AML-193 (cell line): ENCODE measurements at places on chromosomes 7 and 10.

GRCh38 chr10:78972160-78972946 is 96.4 kb upstream of the ZMIZ1 start:
- DNase-seq: no peak

- DNase-seq: no peak
Measured at GRCh38 chr7:128692623-128693270, 20.7 kb downstream of the GARIN1A start.

DNA sequence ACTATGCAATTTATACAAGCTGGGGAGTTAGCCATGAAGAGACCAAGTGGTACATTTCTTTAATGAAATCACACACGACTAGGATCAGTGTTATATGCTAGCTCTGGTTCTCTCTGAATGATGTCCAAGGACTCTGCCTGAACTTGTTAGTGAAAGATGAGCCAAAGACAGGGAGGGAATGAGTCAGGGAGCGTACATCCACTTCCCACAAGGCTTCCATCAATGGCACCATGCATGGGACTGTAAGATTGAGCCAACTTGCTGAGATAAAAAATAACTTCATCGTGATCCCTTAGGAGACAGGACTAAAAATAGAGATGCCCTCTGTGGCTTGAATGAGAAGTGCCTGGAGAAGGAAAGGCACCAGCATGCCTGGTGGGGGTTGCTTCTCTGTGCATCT is 629.7 kb downstream of the ACTR3B start:
- DNase-seq: no peak

- DNase-seq: no peak
Measured at GRCh38 chr10:11626071-11626470, 14.6 kb upstream of the USP6NL start.

DNA sequence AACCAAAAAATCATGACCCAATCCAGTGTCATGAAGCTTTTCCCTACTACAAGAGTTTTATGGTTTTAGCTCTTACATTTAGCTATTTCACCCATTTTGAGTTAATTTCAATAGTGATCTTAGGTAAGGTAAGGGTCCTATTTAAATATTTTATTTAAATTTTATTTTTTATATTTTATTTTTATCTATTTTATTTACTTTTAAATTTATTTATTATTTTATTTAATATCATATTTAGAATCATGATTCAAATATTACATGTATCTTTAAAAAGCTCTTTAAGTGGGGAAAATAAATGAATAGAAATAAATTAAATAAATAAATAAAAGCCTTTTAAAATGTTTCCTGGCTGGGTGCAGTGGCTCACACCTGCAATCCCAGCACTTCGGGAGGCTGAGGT is 276.0 kb downstream of the SKIDA1 start:
- no peak for DNase-seq

DNA sequence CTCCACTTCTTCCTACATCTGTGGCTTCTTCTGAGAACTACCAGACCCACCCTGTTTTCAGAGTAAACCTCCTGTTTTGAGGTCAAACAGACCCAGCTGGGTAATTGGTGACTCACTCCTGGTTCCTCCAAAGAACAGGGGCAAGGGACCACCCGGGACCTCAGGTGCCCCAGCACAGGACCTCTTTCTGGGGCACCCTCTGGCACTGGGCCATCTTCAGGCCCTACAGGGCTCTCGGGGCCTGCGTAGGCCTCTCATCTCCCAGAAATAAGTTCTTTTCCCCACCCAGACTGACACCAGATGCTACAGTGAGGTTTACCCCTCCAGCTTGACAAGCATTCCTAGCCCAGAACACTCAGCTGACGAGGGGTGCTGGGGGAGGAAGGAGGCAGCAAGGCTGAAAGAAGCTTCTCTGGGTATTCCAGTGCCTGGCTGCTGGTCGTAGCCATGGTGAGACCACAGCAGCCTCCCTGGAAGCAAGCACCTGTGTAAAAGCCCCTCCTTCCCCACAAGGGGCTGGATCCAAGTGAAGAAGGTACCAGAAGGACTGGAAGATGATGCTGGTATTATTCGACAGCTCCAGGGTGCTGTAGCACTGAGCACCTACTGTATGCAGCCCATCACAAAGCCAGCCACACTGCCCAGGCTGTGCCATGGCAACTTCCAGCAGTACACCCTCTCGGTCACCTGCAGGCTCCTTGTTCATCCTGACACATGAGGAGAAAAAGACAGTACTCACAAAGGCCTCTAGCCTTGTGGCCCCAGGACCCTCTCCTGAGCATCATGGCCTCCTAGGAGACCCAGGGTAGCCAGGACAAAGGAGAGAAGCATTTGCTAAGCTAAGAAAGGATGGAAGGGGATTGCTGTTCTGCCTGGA is 47.4 kb downstream of the ALOX5 start:
- DNase-seq: no peak

- DNase-seq: no peak
Measured at GRCh38 chr7:93765475-93765874, 125.1 kb downstream of the TFPI2 start.

- no peak for DNase-seq
Measured at GRCh38 chr10:3482200-3482993, 302.6 kb downstream of the KLF6 start.

- DNase-seq: no peak
Measured at GRCh38 chr10:78742730-78743615, 325.8 kb upstream of the ZMIZ1 start.

GRCh38 chr7:104929921-104930320 is 84.1 kb upstream of the KMT2E start:
- DNase-seq: no peak

GRCh38 chr10:78424723-78425122 is 391.1 kb downstream of the RPS24 start:
- DNase-seq: peak; percentile 15

DNA sequence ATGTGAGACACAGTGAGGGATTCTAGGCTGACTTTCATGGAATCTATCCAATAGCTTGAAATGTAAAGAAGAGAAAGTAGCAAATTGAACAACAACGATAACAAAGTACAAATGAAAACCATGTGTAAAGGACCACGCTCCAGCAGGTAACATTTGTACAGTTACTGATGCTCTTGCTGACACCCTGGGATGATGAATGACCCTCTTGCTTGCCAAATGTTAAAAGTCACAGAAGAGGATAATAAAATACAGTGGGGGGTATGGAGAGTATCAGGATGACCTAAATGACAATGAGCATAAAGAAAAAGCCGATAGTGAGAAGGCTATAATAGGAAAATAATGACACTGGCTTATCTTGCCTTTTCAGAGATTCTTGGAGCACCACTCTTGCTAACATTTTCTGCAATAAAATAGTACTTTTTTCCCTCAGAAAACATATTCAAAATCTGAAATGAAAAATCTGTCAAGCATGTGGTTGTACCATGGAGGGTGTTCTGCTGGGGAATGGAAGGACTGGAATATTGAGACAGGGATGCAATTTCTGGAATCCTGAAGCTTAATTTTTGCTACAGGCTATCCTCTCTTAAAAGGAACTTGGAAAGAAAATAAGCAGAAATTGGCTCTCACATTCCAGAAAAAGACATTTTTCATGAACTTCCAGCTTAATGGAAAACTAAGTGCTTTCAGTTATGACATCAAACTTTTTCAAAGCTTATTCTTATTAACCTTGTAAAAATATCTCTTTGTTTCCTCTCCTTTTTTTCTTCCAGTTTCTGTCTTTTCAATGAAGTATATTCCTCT is 303.2 kb upstream of the GHITM start:
- no peak for DNase-seq

DNA sequence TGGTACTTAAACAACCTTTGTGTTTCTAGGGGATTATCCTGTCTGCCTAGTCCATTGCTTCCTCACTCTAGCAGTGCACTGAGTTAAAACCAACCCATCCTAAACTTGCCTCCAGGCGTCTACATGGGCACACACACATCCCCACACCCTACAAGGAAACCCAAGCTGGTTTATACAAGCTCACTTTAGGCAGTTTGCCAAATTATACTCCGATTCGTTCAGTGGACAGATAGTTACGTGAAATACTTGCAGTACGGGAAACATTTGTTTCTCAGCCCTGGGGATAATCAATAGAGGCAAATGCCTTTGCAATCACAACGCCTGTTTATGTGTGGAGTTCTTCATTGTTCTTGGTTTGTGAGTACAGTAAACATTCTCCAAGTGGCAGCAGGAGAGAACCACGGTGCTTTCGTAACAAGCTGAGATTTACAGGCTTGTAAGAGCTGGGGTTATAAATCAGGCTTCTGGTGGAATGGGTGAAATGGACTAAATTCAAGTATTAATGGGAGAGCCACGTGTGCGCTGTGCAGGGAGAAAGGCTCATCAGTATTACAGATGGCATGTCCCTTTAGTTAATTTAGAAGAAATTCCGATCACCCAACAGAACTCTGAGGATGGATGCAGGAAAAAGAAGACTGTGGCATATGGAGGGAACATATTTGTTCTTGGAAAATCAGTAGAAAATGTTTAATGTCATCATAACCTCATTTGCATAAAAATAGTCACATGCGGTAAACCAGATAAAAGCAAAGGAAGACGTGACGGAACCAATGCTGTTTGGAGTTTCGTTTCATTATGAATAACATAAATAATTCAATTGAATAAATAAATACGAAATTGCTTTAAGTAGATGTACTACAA is 217.1 kb downstream of the GALNT17 start:
- DNase-seq: no peak

DNA sequence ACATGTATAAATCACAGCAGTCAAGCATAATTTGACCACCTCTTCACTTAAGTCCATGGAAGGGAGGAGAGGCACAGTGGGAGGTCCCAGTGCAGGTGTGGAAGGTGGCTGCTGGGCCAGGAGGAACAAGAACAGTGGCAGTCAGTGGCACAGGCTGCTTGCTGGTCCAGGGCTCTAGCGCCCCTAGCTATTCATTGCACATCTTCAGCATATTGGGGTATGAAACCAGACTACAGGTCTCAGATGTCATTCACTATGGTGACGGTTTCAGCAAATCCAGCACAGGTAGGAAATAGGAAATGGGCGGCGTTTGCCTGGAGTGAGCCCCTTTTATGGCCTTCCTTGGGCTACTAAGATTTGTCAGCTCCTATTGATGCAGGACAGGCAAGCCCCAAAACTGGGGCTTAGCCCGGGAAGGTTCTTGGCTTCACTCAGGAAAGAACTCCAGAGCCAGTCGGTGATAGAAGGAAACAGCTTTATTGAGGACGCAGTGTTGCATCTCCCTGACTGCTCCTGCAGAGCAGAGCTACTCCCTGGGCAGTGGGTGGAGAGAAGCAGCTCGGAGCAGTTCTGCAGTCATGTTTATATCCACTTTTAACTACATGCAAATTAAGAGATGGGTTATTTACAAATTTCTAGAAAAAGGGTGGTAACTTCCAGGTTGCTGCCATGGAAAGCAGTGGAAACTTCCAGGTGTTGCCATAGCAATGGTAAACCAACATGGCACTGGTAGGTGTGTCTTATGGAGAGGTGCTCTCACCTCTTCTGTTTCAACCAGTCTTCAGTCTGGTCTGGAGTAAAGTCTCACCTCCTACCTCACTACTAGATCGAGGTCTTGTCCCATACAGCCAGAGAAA is 608.8 kb downstream of the PARD3 start:
- DNase-seq: no peak

- no peak for DNase-seq
Measured at GRCh38 chr7:17815318-17815717, 125.0 kb downstream of the SNX13 start.

GRCh38 chr10:63430091-63430998 is 35.4 kb downstream of the JMJD1C start:
- no peak for DNase-seq

- no peak for DNase-seq
Measured at GRCh38 chr7:80843018-80843677, 75.7 kb downstream of the SEMA3C start.

DNA sequence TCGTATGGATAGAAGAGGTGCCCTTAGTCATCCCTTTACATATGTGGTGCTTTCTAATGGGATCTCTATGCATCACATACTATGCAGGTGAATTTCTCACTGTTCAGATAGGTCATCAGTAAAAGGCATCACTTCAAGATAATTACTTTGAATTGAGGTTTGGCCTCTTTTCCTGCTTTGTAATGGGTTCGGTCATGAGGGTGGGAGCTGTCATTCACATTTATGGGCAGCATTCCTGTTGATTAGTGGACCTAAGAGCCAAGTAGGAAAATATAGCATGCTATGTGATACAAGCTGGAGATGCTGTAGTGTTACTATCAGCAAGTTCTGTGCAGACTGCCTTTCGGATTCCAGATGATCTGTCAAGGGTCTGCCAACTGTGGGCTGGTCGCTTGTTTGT is 156.3 kb downstream of the LCOR start:
- DNase-seq: no peak

- DNase-seq: no peak
Measured at GRCh38 chr7:28430616-28431015, 18.3 kb downstream of the CREB5 start.

GRCh38 chr10:126387041-126387921 is 996 bp downstream of the ADAM12 start:
- no peak for DNase-seq

GRCh38 chr10:32253276-32253675 is 93.7 kb downstream of the EPC1 start:
- no peak for DNase-seq

DNA sequence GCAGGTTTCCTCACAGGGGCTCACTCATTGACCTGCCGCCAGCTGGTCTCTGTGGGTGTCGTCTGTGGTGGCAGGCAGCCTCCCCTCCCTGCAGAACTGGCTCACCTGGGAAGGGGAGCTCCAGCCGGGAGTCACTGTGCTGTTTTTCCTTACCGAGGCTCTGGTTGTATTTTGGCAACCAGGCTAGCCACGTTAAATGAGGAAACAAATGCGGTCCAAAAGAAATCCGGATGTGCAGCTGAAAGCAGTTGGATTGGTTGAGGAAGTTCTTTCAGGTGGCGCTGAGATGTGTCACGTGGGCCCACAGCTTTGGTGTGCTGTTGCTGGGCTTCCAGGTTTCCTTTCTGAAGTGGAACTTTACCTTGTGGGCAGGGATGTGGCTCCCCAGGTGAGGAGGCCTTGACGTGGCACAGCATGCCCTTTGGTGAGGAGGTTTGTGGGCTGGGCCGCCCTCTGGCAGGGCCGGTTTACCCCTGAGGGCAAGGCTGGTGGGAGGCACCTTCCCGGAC is 14.2 kb downstream of the MTURN start:
- no peak for DNase-seq

- DNase-seq: no peak
Measured at GRCh38 chr7:159156436-159157245, 12.0 kb upstream of the VIPR2 start.

- DNase-seq: no peak
Measured at GRCh38 chr10:99084161-99084560, 151.5 kb downstream of the HPSE2 start.

GRCh38 chr10:76581506-76582256 is 1055.9 kb downstream of the KCNMA1 start:
- DNase-seq: no peak

- no peak for DNase-seq
Measured at GRCh38 chr10:60414111-60414510, 24.4 kb upstream of the ANK3 start.

GRCh38 chr7:135102372-135102771 is 45.5 kb upstream of the TMEM140 start:
- DNase-seq: no peak

DNA sequence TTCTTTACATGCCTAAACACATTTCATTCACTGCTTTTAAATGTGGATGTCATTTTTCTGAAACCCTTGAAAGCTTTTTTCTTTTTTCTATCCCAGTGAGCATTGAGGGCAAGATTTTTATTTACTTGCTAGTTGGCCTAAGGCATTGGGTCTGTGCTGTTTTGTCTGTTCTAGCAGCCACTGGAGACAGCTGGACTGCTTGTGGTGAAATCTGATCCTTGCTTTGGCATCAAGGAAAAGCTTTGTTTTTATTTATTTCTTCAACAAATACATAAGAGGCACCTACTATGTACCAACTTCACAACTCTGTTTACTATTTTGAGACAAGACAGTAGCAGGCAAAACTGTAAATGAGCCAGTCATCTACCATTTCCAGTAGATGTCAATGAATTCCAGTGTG is 28.4 kb upstream of the PDLIM1 start:
- DNase-seq: no peak

GRCh38 chr7:28623105-28623730 is 210.9 kb downstream of the CREB5 start:
- no peak for DNase-seq
